ENCODE measurements at places on chromosomes 11 and 22.

- DNase-seq, result no peak
Measured at GRCh38 chr11:125262830-125263218, 98.3 kb downstream of the PKNOX2 start.

DNA sequence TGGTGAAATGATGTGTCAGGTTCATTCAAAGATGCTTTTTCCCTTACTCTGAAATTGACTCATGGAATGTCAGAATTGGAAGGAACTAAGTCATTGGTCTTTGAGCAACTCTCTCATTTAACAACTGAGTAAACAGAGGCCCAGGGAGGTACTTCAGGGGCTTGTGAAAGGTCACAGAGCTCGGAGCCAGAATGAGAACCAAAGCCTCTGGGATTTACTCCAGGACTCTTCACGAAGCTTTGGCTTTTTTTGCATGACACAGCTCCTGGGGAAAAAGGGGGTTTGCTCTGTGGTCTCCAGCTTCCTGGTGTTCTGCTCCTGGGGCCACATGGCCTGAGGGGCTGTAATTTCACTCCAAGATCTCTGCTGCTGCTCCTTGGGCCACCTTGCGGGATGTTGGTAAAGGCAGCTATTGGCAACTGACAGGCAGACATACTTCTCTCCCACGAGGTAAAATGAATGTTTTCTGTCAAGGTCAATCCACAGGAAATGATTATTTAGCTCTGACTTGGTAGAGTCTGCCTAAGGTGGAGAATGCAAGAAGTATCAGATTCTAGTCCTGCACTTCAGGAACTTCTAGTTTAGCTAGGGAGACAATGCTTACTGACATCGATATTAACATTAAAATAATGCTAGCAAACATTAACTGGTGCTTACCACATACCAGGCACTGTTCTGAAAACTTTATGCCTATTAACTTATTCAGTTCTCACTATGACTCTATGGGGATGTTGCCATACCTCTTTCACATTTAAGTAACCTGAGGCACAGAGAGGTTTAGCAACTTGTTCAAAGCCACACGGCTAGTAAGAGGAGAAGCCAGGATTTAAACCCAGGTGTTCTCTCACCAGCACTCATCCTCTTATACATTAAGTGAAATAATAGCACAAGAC lies 16.1 kb downstream of the PKNOX2 start:
- no peak for DNase-seq

- no peak for DNase-seq
Measured at GRCh38 chr11:119896387-119897045, 167.5 kb upstream of the NECTIN1 start.

DNA sequence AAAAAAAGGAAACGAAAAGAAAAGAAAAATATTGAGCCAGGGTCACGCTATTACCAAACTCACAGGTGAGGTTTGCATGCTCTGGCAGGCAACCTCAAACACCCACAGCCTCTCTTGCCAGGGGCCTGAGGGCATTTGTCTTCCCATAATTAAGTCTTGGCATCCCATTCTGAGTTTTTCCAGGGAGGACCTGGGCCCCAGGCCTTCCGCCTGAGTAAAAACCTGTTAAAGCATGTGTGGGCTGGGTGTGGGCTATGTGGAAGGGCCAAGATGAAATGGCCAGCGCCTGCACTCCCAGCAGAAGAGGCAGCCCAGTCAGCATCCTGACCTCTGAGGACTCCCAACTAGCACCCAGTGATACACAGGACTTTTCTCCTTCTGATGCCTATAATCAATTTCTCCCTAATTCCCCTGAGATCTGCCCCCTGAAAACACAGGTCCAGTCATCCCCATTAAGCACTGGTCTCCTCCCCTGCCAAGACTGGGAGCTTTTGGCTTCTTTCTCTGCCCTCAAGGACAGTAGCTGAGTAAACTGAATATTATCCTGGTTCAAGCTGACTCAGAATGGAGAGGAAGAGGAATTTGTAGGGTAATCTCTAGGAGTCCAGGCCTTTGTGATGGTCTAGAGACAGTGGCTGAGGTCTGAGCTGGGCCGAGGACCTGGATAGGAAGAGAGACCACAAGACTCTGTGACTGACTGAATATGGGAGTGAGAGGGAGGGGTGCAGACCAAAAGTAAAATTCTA lies 35.6 kb upstream of the ACER3 start:
- DNase-seq, result no peak

- no peak for DNase-seq
Measured at GRCh38 chr11:36928621-36929020, 330.6 kb upstream of the RAG2 start.

DNA sequence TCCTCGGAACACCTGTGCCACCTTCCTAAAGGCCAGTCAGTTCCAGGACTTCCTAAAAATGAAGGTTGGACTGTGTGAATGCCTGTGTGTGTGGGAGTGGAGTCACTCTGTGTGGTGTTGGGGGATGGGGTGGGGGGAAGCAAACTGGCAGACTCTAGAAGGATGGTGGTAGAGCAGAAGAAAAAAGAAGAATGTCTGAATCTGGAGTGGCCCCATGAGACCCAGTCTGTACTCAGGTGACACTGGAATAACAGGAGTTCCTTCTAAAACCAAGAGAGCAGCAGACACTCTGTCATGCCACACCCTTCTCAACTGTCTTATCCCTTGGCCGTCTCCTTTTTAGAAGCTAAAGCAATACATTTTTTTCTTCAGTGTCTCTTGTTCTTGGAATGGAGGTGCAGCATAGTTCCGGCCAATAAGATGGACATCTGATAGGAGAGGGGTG lies 82.9 kb downstream of the MAML2 start:
- DNase-seq, result no peak

- DNase-seq, result no peak
Measured at GRCh38 chr22:48568736-48569330, 1258.8 kb downstream of the BRD1 start.

- no peak for DNase-seq
Measured at GRCh38 chr11:130052567-130052966, 17.1 kb upstream of the APLP2 start.

- DNase-seq, result peak; percentile 25
Measured at GRCh38 chr11:73367482-73368024, 8.6 kb upstream of the RELT start.

DNA sequence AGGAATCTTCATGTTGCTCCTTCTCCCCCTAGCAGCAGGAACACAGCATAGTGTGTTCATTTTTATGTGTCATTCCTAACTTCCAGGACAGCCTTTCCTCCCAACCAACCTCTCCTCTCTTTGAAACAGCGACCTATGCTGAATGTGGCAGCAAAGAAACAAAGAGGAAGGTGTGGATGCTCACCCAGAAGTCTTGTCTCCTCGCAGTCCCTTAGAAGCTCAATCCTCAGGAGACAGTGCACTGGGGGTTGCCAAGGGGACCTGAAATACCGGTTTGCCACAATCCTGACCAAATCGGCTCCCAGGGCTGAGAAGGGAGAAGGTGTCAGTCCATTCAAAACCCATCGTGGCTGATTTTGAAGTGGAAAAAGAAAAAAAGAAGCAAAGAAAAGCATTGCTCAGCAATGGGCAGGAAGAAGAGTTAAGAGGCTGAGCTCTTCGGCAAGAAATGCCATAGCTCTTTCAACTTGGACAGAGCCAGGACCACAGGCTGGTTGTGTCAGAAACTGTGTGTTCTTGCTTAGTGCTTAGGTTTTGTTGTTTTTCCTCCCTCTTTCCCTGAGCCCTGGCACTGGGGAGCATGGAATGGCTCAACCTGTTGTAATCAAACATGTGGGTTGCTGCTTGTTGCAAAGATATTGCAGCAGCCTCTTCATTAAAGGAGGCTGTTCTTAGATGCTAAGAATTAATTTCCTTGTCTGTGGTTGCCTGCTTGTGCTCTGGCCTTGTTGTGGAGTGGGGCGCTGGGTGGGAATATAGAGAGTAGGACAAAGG lies 30.4 kb upstream of the TENM4 start:
- DNase-seq, result no peak

DNA sequence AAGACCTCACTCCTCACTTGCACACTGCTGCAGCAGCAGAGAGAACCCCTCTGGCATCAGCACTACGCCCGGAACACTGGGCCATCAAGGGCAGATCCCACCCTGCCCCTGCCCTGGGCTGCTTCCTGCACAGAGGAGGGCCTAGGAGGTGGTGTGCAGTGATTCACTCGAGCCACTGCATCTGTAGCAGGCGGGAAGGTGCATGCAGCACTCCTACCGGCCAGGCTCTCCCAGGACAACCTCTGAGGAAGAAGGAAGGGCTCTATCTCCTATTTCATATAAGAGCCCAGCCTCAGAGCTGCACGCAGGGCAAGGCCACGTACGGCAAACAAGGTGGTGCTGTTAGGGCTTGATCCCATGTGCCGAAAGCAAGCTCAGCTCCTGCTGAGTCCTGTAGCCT lies 14.2 kb downstream of the RANGAP1 start:
- DNase-seq, result no peak

DNA sequence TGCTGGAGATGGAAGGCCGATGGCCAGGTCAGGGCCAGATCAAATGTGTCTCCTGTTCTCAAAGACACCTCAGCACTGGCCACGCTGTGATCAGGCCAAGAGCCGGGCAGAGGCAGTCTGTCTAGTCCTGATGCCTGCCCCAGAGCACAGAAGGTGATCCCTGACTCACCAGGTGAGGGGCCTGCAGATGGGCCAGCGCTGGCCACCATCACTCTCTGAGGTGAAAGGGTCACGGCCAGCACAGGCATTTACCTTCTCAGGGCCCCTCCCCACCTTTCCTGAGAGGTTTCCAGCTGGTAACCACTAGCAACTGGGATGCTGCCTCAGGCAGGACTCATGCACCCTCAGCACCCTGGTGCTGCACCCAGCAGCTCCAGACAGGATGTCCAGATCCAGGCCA lies 2.9 kb downstream of the SBF1 start:
- DNase-seq, result no peak

- no peak for DNase-seq
Measured at GRCh38 chr11:17508791-17509190, 32.1 kb upstream of the ABCC8 start.

DNA sequence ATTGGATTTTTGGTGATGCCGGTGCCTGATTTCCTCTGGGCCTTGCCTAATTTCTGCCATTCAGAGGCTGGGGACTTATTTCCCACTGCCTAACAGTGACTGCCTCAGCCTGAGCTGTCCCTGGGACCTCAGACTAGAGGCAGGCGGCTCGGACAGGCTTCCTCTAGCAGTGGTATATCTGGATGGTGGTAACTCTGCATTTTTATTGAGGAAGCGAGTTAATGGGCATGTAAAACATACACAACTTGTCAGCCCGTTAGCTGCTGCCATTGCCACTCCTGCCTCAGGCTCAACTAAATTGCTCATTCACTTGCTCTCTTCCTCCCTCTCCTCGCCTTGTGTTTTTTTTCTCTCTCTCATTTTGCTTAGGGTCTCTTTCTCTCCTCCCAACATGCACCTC lies 561.6 kb downstream of the BUD13 start:
- no peak for DNase-seq
